NCI-H187 treated with DMSO at 0.1 percent for 48 hours (cell line): ENCODE measurements at places on chromosomes 11 and 22.

DNA sequence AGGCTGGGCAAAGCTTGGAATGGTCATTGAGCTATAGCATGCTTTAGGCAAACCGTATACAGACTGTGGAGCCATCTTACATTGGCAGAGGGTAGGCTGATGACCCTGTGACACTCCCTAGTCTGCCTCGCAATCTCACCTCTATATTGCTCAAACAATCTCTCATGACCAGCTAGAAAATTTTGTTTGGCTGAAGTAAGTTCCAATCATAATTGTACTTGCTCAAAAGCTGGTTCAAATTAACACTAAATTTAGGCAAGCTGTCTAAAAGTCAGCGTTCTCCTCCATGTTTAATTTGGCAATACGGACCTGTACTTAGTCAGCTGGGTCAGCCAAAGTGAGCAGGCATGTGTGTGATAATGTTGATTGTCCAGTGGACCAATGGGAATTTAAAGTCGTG, 133.0 kb downstream of the SWAP70 start:
- no peak for DNase-seq

DNA sequence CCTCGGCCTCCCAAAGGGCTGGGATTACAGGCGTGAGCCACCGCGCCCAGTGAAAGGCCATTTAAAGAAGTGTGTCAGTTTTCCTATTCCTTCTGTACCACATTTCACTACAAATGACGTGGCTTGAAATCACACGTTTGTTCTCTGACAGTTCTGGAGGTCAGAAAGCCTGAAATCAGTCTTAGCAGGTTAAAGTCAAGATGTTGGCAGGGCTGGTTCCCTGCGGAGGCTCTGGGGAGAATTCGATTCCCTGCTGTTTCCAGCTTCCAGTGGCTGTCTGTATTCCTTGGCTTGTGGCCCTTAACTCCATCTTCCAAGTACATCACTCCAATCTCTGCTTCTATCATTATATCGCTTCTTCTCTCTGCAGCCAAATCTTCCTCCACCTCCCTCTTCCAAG, 383.2 kb downstream of the LARGE1 start:
- DNase-seq = no peak

DNA sequence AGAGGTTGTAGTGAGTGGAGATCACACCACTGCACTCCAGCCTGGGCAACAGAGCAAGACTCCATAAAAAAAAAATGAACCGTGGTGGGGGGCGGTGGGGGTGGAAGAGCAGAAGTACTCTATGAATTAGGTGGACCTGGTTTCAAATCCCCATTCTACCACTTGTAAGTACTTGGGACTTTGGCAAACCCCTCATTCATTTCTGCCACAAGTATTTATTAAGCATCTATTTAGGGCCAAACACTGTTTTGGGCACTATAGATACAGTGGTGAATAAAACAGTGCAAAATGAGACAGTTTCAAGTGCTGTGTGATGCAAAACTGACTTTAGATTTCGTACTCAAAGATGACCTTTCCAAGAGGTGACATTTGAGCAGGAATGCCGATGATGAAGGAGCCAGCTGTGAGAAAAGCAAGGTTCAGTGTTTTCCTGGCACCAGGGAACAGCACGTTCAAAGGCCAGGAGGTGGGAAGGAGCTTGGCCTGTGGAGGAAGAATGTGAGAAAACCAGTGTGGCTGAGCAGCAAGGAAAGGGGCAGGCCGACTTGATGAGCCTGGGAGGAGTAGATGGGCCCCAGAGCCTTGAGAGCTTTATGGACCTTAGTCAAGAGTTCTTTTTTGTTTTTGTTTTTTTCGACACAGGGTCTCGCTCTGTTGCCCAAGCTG, 1.4 kb upstream of the TMEM134 start:
- no peak for DNase-seq

DNA sequence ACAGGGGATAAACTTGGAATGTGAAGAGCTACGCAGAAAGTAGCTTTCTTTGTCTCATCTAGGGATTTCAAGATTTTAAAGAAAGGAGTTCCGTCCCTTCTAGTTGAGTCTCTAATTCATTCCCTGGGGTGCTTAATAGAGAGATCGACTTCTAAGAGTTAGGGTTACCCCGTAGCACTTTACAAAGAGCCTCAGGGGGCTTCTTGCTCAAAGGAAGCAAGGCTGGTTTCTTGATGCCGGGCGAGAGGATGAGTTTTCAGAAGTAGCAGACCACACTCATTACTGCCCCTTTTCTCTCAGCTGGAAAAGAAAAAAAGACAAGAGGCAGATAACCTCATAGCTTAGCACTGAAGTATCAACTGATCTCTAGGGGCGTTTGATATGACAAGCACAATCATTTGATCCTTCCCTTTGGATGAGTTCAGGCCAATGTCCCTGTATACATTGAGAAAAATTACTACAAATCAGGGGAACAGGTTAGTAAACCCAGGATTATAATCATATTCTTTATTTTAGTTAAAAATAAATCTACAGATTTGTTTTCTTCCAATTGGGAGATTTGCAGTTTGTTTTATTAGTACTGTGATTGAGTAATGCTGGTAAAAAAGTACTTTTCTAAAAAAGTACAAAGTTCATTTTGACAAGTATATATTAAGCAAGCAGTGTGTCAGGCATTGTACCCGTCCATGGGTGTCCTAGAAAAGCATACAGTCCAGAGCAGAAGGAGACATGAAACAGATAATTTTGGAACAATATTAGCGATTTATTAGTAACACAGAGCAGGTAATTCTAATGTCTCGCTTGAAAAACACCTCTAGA, 18.7 kb downstream of the ELMOD1 start:
- DNase-seq = no peak

DNA sequence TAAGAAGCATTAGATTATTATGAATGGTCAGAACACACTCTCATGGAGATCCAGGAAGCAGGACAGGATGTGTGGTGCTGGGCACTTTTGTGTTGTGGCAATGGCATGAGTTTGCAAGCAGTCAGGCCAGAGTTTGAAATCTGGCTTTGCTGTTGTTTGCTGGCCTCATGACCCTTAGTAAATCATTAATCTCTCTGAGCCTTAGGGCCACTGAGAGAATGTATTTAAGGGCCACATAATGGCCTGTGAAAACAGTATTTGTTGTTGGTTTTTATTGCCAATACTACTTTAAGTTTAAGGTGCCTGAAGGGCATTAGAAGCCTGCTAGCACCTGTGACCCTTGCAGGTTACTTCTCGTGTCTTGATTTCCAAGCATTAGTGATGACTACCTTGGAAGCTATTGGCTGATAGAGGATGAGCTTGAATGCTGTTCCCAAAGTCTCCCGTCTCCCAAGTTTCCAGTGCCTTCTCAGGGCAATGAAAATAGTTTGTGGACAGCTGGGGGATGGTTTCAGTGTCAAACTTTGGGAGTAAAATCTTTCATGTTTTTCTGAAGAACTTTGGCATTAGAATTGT, 24.6 kb downstream of the STIM1 start:
- no peak for DNase-seq

DNA sequence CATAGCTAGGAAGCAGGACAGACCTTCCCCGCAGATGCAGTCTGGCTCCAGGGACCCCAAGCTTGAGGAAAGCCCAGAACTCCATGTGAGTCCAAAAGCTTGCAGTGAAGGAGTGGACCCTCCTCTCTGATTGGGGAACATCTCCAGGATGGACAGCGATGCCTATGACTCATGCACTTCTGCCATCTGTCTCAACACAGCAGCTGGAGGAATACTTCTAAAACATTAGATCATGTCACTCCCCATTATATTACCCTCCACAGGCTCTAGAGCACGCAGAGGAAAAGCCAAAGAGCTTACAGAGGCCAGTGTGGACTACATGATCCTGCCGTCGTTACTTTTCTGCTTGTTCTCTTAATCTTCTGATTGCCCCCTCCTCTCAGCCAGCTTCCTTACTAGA, 605.7 kb downstream of the INSC start:
- DNase-seq = no peak

- DNase-seq = peak; percentile 74
These were observed 221.0 kb downstream of the HIPK3 start for GRCh38 chr11:33478111-33478573.

GRCh38 chr22:44199164-44199563, 18.4 kb downstream of the PARVG start:
- no peak for DNase-seq

- no peak for DNase-seq
These were observed 89.8 kb downstream of the MORC2 start for GRCh38 chr22:30878516-30879414.

DNA sequence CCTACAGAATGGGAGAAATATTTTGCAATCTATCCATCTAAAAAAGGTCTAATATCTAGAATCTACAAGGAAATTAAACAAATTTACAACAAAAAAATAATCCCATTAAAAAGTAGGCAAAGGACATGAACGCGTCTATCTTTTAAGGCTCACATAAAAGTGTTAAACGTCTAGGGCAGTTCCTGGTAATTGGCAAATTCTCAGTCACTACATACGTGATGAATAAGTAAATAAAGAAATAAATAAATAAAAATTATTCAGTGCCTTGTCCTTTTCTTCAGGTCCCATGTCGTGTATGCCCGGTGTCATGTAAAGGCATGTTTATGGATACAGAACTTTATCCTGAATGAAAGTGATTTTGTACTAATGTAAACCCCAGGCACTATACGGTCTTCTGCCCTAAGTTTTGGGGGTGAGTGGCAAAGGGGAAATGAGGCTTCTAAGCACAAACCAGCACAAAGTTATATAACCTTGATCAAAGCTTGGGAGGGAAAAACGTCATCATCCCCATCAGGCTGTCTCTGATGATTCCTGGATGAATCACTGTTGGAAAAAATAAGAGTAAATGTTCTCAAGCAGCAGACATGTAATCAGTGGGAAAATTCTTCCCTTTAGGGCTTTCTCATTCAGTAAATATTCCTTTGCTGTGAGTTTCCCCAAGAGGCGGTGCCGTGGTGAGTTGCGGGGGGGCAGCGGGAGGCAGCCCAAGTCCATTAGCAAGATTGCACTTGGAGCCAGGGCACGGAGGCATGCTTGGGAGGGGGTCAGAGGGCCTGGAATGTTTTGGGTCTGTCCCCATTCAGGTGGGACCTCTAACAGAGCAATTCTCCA, 30.4 kb upstream of the MICAL2 start:
- no peak for DNase-seq

DNA sequence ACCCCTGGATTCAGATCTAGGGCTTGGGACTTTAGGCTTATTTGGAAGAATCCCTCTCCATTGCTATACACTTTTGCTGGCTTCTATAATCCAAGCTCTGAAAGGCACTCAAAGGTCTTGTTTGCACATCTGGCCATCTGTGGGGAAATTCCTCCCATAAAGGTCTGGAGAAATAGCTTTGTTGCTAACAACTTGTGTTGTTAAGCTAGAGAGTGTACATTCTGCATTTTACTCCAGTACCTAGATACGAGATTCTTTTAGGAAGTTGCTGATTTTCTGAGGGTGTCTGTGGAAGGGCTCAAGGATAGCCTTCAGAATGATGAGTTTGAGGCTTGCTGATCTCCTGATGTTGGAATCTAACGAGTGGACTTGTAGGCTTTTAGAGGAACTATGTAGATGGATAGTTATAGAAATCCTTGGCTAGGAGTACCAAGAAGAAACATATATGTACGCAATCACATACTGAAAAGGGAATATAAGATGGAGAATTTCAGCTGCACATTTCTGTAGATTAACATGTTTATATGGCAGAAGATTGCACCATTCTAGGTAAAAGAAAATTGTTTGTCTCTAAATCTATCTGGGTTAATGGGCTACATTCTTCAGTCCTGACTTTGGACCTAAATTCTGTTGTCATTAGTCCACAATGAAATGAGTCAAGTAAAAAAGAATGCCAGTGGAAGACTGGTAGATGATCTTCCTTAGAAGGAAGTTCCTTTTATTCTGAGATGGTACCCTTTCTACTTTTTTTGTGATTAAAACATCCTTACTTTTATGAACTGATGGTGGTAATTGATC, 51.0 kb downstream of the UBASH3B start:
- DNase-seq = no peak

- no peak for DNase-seq
These were observed 18.4 kb upstream of the SMPD1 start for GRCh38 chr11:6371825-6372224.

GRCh38 chr11:26193694-26194365, 138.1 kb upstream of the ANO3 start:
- no peak for DNase-seq

- no peak for DNase-seq
These were observed 27.8 kb downstream of the USP28 start for GRCh38 chr11:113847580-113847979.

GRCh38 chr11:16738947-16739815, 734 bp downstream of the C11orf58 start:
- no peak for DNase-seq

DNA sequence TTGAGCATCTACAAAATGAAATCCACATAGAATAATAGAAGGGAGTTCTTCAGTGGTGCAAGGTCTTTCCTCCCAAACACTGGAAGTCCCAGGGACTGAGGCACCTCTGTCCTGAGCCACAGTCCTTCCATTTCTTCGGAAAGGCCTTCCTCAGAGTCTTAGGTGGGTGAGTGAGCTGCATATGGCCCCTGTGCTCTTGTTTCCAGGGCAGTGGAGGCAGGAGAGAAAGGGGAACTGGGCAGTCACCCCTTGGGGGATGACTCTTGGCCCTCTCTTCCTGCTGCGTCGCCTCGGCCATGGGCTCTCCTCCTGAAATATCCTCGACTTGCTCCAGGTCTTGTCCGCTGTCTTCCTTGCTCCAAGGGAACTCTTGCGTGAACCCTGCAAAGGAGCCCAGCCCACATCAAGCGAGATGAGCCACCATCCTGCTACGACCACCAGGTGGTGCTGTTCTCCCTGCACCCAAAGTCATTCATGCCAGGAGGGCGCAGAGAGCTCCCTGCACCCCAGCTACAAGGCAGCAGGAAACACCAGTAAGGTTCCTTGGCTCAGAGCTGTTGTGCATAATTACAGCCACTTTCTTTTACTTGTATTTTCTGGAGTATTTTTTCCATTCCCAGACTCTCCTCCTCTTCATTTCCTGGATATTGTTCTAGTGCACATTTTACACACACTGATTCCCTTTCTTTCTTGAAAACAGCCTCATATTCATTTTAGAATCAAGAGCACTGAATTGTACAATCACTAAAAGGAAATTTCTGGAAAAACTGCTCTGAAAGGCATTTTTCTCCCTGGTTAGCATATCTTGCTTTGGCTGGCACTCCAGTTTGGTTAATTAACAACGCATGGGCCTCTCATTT, 397.8 kb downstream of the OPCML start:
- no peak for DNase-seq

DNA sequence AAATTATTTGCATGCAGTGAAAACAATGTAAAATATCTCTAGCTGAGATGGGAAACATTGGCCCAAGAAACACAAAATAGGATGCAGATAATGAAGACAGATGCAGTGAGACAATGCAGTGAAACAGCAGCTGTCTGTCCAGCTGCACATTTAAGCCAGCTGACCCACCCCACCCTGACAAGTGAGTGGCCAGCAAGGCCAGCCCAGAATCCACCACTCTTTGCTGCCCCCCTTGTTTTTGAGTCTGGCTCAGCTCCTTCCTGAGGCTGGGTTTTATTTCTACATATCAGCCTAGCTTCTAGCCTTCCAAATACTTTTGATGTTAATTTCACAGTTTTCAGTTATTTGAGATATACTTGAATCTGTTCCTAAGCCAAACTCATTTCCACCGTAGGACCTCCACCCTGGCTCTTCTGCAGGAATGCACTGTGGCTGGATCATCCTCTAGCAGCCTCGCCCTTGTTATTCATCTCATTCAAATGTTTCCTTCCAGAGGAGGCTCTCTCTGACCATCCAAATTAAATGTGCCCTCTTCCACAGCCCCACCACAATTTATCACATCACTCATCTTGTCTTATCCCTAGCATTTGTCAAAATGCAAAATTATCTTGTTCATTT, 154.1 kb upstream of the POU2AF2 start:
- no peak for DNase-seq

- no peak for DNase-seq
These were observed 38.1 kb downstream of the COA4 start for GRCh38 chr11:73838443-73839122.
